Daoy (cell line): ENCODE measurements at places on chromosomes 3 and 15.

GRCh38 chr15:70268698-70269251 lies 171.1 kb upstream of the TLE3 start:
- peak; percentile 39 for DNase-seq

DNA sequence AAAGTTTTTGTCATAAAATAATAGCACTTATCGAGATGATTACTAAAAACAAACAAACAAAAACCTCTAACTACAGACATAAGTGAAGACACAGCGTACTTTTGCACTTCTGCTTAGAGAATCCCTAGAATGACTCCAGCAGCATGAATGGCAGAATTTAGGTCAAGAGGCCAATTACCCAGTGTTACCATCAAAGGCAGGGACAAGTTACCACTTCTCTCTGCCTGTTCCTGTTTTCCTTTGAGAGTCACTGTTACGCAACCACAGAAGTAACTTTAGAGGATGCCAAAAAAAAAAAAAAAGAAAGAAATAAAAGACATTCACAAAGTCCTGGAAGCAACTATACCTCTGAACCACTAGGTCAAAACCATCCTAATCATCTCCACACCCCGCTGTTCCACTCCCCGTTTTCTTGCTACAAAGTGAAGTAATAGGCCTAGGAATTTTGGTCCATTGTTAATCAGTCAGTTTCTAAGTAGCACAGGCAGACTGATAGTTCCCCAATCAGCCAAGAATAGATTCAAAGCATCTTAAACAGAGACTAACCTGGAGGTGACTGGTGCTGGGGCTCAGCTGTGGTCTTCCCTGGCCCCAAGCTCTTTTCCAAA lies 41.9 kb downstream of the FMN1 start:
- no peak for DNase-seq

- DNase-seq: peak; percentile 6
Observed at GRCh38 chr3:89049119-89049518, 58.3 kb upstream of the EPHA3 start.

DNA sequence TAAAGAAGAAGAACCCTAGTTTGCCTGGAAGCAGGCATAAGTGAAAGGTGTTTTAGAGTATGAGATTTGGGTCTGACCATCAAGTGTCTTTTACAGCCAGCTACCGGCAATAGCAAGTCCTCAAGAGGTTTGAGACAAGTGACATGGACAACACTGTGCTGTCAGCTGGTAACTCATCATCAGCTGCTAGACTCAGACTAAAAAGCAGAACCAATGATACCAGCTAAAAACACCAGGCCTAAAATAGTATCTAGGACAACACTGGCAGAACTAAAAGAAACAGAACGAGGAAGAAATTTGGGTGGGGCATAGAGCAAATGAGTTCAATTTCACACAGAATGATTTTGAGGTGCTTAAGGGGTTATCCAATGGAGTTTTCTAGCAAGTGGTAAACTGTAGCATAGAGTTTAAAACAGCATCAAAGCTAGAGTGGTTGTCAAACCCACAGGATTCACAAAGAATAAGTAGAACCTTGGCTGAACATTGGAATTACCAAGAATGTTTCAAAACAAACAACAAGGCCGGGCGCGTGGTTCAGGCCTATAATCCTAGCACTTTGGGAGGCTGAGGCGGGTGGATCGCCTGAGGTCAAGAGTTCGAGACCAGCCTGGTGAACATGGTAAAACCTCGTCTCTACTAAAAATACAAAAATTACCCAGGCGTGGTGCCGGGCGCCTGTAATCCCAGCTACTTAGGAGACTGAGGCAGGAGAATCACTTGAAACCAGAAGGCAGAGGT lies 3.9 kb downstream of the CIAO2A start:
- no peak for DNase-seq

GRCh38 chr3:109081746-109082510 lies 36.0 kb downstream of the MORC1 start:
- peak; percentile 26 for DNase-seq

DNA sequence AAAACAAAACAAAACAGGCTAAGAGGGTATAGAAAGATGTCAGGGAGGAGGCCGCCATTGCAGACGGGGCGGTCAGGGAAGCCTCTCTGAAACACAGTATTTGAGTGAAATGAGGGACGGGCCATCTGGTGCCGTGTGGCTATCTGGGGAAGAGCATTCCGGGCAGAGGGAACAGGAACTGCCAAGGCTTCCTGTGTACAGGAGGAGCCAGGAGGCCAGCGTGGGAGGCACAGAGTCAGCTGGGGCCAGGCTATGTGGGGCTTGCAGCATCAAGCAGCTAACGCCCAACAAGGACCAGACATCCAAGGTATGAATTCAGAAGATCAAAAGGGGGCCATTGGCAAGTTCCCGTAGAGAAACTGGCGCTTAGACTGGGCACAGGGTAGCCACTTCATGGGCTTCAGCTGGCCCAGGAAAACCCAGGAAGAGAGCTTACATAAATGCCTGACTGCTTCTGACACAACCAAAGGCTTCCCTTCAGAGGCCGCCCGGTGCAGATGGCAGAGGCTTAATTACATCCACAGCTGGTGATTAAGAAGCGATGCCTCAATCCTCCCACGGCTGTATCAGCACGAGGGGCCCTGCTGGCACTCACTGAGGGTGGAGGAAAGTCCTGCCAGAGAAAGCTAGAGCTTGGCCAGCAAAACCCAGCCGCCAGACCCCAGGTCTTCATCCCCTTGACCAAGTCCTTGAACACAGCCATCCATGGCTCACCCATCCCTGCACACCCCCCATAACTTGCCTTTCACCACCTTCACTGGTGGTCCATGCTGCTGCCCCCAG lies 144.9 kb downstream of the MEGF11 start:
- DNase-seq: no peak

- no peak for DNase-seq
Observed at GRCh38 chr3:38122712-38123290, 14.1 kb downstream of the ACAA1 start.

- peak; percentile 14 for DNase-seq
Observed at GRCh38 chr3:69143612-69144011, 21.2 kb upstream of the LMOD3 start.

DNA sequence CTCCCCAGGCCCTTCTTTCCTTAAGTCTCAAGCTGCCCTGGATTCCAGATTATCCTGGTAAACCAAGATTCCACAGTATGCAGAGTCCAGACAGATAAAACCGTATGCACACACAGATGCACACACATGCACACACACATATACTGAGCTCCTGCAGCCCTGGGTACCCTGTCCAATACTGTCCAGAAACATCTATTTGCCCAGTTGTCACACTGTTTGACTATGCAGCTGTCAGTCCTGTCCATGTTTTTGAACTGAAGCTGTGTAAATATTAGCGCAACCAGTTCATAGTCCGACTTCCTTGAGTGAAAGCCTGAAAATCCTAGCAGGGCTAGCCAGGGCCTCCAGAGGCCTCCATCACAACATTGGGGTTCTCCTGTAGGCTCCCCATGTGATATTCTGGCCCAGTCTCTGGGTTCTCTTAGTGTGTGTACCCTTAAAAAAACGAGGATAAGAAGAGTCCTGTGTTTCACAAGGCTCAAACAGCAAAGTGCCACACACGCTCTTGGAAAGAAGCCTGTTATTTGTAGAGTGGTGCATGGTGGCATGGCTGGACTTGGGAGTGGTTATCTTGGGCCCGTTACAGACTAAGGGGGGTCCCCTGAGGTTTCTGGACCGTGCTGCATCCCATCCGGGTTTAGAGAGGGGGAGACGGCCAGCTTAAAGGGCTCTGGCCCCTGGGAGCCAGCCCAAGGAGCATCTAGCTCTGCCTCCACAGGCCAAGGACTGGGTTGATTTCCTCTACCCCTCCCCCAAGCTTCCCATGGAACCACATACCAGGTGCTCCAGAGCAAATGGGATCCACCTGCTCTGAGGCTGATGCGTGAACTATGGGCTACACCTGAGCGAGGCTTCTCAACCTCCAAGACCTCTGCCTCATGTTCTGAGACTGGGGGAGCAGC lies 108.3 kb downstream of the IQSEC1 start:
- DNase-seq: no peak

GRCh38 chr15:101250873-101251829 lies 697 bp downstream of the CHSY1 start:
- DNase-seq: peak; percentile 49

GRCh38 chr3:152557302-152557999 lies 277.5 kb upstream of the P2RY1 start:
- DNase-seq: no peak

DNA sequence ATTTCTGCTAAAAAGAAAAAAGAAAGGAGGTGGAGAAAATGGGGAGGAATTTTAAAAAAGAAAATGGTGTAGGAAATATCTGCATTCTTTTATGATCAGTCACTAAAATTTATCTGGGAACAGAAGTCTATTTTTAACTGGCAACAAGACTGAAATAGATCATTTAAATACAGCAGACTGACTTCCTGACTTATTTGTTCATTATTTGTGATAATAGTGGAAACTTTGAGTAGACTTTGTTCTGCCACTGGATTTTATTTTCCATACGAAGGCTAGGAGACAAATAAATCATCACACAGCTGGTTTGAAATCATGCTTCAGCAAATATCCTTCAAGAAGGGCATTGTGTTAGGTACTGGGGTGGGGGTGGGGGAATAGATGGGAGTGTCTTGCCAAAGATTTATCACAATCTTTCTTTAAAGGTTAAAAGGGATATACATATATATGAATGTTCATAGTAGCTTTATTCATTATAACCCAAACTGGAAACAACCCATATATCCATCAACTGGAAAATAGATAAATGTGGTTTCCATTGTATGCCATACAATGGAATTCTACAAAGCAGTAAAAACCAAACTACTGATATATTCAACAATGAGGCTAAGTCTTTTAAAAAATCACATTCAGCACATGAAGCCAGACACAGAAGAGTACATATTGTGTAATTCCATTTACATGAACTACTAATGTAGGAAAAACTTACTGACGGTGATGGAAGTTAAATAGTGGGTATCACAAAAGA lies 4.7 kb upstream of the CLASP2 start:
- DNase-seq: no peak

- DNase-seq: no peak
Observed at GRCh38 chr3:175041369-175041768, 182.2 kb downstream of the NAALADL2 start.

DNA sequence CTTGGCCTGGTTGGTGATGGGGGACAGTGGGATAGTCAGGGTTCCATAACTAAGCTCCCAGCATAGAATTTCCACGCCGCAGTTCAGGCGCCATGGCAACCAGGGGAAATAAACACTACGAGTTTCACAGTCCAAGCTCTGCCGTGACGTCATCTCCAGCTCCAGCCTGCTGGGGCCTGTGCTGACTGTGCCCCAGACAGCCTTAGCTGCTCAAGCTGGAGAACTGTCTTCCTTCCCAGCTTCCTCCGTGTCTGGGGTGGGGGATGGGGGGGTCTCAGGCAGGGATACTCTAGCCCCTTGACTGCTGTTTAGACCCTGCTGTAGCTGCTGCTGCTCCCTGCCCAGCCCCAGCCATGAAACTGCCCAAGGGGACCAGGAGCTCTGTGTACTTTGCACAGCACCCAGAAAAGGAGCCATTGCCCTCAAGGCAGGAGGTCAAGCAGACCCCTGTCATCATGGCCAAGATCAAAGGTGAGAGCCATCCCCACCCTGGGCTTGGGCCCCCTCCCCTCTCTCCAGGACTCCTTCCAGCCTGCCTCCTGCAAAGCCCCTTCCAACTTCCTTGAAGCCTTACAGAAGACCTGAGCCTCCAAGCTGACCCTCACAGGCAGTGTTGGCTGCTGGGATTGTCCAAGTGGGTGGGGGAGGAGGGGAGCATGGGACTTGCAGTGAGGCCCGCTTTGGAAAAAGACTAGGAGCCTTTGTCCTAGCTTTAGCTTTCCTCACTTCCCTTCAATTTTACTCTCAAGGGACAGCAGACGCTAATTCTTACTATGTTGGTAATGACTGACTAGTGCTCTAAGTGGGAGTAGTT lies 11.4 kb upstream of the CSPG4 start:
- DNase-seq: peak; percentile 84

DNA sequence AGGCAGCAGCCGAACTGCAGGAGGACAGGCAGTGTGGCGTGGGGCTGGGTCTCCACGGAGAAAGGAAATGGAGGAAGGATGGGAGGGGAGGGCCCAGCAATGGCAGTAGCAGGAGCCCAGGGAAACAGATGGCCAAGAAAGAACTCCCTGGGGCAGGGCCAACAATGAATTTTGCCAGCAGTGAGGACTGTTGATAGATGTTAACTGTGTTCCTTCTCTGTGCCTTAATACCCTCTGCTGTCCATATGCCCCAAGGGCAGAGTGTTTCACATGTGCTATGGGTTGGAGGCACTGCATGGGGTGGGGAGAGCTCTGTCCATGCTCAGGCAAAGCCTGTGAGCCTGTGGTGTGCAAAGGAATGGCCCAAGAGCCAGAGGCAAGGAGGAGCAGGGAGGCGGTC lies 70.8 kb upstream of the POMGNT2 start:
- no peak for DNase-seq

- peak; percentile 74 for DNase-seq
Observed at GRCh38 chr3:127817406-127817841, 4.9 kb downstream of the MGLL start.
